Peyer's patch (tissue), 4 donors: ENCODE measurements at places on chromosomes 1 and 21. TPM values are rescaled to one million over a fixed set of nuclear protein-coding genes. Genes with fewer than 3 reads are reported as not detected.

DNA sequence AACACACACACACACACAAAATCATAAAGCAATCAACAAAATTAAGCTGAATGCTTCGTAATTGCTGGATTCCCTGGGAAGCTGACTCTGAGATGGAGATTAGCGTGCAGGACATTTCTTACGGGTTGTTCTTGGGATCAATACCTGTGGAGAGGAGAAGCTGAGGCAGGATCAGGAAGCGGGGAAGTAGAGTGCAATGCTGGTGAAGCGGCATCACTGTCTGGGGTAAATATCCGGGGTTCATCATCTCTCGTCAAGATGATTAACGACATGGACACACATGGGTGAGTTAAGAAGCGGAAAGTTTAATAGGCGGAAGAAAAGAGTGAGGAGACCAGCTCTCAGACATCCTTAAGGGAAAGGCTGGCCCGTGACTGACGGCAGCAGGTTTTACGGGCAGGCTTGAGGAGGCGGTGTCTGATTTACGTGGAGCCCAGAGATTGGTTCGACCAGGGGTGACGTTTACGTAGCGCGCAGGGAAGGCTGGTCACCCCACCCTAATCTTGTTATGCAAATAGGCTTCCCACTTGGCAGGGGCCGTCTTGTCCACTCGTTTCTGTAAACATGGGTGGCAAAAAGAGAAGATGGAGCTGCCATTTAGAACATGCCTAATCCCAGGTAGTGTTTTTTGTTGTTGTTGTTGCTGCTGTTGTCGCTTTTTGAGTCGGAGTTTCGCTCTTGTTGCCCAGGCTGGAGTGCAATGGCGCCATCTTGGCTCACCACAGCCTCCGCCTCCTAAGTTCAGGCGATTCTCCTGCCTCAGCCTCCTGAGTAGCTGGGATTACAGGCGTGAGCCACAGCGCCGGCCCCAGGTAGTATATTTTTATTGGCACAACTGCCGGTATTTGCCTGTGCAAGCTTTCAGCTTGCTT is 135.6 kb upstream of the KCNJ15 start:
- no peak for DNase-seq

DNA sequence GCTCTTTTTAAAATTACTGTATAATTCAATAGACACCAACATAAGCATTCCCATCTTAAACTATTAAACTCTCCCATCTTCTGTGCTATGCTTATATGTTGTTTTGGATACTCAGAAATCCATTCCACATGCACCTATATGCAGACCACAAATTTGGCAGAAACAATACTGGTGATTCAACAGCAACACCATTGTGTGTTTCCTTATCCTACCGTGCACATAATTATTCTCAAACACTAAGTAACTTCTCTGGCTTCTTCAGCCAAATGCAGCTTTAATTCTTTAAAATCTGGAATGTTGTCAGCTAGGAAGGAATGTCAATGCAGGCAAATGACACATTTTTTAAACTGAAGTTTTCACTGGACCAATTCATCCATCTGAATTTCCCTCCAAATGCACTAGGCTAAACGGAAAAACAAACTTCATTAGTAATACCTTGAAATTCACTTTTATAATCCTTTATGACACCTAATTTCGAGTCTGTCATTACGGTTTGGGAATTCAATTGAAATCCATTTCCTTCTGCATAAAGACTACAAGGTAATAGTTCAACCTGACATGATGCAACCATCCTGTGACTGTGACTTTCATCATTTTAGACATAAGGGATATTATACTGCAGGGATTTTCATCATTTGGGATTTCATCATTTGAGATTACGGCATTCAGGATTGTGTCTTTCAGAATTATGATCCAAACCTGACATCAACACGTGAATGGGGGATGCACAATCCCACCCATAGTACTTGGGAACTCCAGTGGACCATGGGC is 308.5 kb downstream of the LTN1 start:
- DNase-seq: no peak

- no peak for DNase-seq
These were observed 8.1 kb upstream of the ZNF687 start for GRCh38 chr1:151273924-151274466.

C1orf87 gene
- total RNA-seq: not detected

- DNase-seq: no peak
These were observed 376.9 kb downstream of the USH2A start for GRCh38 chr1:216046336-216046735.

- no peak for DNase-seq
These were observed 107.1 kb downstream of the ST3GAL3 start for GRCh38 chr1:43814401-43814800.

- no peak for DNase-seq
These were observed 11.0 kb upstream of the RNU1-3 start for GRCh38 chr1:16677552-16678431.

CRP gene
- total RNA-seq: not detected

DNA sequence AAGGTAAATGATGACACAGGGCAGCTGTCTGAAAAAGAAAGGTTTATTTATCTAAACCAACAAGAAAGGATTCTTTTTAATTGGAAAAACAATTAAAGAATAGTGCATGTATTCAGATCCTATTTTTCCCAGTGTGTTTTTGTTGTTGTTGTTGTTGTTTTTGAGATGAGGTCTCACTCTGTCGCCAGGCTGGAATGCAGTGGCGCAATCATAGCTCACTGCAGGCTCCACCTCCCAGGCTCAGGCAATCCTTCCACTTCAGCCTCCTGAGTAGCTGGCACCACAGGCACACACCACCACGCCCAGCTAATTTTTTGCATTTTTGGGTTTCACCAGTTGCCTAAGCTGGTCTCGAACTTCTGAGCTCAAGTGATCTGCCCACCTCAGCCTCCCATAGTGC is 22.1 kb downstream of the NEK2 start:
- no peak for DNase-seq

FAM110D gene
- 6.6 TPM for total RNA-seq

GRCh38 chr21:26732432-26733221 is 112.6 kb downstream of the ADAMTS1 start:
- DNase-seq: no peak

DNA sequence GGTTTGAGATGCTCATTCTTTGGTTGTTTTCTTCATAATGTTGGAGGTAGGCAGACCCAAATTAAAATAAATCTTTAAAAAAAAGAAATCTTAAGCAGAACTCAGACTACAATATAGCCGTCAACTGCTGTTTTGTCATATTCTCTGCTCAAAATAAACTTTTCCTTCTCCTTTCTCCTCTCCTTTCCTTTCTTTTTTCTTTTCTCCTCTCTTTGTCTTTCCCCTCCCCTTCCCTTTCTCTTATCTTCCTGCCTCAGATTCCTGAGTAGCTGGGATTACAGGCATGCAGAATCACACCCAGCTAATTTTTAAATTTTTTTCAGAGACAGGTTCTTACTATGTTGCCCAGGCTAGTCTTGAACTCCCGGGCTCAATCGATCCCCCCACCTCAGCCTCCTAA is 24.8 kb upstream of the MTF1 start:
- no peak for DNase-seq

DNA sequence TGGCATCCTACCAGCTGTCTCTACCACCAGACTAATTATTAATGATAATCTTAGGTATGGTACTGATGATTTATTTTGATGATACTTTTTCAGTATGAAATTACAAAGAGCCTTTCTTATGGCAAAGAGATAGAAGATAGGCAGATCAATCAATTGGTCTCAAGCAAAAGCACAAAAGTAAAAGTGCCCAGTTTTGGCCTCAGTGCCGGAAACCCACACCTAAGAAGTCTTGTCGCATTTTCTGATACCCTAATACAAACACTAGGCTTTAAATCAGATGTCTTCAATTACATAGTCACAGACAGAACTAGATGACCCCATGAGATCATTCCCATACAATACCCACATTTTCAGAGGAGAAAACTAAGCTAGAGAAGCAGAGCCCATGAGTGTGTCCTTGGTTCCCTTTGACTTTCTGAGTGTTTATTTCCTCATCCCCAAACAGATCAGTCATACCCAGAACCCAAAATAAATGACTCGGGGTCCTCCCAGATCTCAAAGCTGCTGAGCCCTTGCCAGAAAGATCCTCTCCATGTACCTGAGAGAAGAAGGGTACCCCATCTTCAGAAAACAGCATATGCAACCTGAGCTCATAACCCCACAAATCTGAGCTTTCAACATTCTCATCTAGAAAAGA is 7.7 kb downstream of the ITPKB start:
- no peak for DNase-seq

- DNase-seq: no peak
These were observed 5.3 kb upstream of the FGGY start for GRCh38 chr1:59291561-59291960.

DNA sequence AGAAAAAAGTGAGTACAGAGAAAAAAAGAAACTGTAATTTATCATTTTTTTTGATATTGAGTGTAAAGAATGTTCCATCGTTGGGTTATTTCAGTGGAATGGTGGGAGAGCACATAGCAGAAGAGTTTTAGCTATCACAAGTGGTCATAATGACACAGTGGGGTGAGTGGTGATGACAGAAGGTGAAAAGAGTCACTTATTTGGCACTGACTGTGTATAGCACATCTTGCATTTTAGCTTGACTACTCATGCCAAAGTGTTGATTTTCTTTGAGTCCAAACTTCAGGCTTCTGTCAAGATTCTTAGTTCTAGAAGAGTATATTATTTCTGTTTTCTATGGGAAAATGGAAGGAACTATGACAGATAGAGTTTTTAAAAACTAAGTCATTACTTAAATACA is 261.2 kb downstream of the GRIK1 start:
- DNase-seq: no peak

NHLH1 gene
- total RNA-seq: not detected

DNA sequence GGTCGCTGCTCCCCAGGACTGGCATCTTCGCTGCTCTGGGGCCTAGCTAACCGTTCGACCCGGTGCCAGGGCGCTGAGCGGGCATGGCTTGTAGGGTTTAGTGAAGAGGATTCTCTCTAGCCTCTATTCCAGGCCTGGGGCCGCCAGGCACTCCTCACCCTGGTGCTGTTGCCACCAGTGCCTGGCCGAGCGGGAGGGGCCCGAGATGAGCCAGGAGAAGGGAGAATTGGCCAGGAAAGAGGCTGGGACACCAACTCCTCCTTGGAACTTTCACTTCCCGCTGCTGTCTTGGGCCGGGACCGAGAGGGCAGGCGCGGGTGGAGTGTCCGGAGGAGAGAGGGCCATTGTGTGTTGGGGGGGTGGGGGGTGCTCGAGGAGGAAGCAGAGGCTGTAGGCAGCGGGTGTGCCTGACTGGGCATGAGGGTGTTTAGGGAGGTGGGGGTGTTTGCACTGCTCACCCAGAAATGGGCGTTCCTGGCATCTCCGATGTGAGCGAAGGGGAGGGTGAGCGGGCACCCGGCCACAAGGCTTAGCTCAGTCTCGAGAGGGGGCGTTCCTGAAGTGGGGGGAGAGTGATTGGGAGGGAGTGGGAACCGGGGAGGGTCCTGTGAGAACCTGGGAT is 772 bp downstream of the ADAM15 start:
- peak; percentile 32 for DNase-seq

VASH2 gene
- total RNA-seq: 1.1 TPM

DNA sequence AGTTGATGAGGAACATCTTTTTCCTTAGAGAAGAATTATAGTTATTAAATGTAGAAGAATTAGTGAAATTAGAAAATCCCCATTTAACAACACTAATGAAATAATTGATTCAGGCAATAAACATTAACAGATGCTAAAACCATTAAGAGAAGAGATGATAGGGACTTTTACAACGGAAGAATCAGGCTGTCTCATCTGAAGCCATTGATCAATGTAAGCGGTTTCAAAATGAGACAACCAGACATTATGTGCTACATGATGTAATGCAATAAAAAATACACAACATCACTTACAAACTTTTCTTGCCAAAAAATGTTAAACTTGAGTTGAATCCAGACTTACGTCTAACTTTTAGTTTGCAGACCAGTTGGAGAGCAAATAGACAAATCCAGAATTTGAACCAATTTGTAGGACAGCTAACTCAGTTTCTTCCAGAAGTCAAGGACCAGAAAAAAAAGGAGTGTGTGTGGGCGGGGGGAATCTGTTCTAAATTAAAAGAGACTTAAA is 165.4 kb upstream of the DPT start:
- no peak for DNase-seq

- DNase-seq: no peak
These were observed 62.3 kb downstream of the DAB1 start for GRCh38 chr1:57361516-57361915.

CCDC30 gene
- total RNA-seq: 6.6 TPM

DNA sequence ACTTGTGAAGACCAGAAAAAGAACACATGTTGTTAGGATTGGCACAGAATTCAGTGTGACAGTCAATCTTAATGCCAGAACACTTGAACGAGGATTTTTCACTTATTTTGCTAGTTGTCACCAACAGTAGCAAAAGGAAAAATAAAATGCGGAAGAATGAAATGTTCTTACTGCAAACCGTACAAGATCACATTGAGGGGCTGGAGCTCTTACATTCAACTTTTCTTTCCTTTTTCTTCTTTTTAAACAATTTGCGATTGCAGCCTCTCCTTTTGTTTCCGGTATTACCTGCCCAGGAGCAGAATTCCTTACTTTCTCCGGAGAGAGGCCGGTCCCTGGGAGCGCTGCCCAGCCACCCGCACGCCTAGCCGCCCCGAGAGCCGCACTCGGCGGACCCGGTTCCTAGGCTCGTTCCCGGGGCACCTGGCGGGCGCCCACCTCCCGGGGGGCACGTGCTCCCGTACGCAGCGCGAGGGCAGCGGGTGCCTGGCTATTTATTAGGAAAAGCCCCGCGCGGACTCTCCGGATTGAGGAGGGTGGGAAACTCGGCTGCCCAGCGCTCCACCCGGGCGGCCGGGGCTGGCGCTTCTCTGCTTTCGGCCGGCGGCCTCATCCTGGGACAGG is 1.2 kb upstream of the CAMTA1 start:
- DNase-seq: no peak

DNA sequence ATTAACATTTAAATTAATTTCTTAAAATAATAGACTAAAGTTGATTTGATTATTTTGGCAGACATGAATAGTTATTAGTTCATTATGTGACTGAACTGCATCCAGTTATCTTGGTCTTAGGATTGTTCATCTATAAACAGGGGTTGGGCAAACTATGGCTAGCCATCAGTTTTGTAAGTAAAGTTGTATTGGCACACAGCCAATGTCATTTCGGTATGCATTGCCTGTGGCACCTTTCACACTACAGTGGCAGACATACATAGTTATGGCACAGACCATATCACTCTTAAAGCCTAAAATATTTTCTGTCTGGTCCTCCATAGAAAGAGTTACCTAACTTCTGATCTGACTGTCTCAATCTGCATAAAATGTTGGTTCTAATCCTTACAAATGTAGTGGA is 27.2 kb downstream of the ADGRL2 start:
- DNase-seq: no peak

DNA sequence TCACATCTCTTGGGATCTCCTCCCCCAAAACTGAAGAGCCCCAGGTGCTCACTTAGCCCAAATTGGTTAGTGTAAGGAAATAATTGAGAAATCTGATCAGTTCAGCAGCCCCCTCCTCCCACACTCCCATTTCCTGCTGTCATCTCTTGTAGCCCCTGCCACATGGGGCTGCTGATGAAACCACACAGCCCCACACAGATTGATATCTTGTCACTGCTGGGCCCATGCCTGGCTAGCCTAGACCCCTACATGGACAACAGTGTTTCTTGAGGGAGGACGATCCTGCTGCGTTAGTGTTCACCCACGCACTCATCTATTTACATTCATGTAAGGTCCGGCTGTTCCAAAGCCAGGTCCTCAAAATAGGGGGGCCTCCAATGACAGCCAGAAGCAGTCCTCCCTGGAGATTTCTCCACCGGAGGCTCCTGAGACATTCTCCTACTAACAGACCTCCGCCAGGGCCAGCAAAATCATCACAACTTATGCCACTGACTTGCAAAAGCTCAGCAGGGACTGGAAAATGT is 23.9 kb upstream of the RXRG start:
- no peak for DNase-seq

GRCh38 chr1:206463911-206464310 is 6.4 kb upstream of the IKBKE start:
- no peak for DNase-seq

E2F2 gene
- total RNA-seq: 16.4 TPM

H3-3A gene
- total RNA-seq: 266 TPM
